ENCODE measurements at places on chromosomes 2 and 18.

GRCh38 chr2:222050981-222051380, 247.8 kb downstream of the PAX3 start:
- no peak for DNase-seq

GRCh38 chr2:172884336-172884735, 148.7 kb downstream of the RAPGEF4 start:
- no peak for DNase-seq

GRCh38 chr2:203209538-203209937, 29.3 kb upstream of the CYP20A1 start:
- DNase-seq = no peak

DNA sequence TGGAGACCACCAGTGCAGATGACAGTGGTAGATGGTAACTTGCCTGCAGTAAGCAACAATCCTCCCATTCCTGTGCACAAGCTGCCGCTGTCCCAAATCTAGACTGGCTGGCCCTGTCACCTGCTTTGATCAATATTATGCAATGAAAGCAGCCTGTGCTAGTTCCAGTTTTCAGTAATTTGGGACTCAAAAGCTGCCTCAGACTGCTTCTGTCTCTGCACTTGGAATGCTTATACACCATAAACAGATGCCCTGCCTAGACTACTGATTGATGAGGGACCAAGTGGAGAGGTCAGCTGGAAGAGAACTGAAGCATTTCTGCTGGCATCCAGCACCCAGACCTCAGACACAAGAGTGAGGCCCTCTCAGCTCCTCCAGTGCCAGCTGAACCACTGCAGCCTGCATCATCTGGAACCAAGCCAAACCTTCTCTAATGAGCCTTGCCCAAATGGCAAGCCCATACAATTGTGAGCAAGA, 24.9 kb downstream of the CCBE1 start:
- DNase-seq = no peak

DNA sequence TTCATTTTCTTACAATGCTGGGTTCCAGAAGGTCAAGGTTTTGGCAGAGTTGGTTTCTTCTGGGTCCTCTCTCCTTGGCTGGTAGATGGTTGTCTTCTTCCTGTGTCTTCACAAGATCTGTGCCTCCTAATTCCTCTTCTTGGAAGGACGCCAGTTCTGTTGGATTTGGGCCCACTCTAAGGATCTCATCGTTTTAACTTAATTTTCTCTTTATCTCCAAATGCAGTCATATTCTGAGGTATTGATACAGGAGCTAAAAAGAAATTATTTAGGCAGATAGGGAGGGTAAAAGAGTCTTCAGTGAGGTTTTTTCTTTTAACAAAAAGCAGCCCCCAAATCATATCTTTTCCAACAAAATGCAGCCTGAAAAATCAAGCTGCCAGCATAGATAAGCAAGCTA, 998.4 kb downstream of the SOCS6 start:
- no peak for DNase-seq

GRCh38 chr2:215548714-215549113, 112.8 kb upstream of the FN1 start:
- no peak for DNase-seq

DNA sequence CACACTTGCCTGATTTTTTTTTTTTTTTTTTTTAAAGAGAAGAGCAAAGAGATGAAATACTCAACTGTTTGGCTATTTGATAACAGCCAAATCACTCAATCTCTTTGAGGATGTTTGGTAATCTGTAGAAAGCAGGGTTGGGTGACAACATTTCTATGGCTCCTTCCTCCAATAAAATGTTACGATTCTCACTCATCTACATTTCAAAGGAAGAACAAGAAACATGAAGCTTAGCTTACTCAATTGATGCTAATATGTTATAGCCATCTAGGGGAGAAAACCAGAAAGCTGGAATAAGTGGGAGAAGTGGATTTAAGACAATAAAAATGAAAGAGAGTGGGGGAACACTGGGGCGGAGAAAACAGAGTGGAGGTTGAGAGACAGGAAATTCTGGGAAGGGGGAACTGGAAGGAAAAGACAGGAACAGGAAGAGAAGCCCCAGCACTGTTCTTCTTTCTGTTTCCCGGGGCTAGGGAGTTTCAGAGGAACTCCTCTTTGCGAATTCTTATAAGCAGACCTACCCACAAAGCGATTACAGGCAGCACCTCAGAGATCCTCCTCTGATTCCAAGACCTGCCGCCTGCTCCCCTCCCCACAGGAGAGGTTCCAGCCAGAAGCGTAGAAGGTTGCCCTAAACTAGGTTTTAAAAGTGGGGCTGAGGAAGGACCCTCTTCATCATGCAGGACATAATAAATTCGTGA, 13.3 kb downstream of the ST3GAL5 start:
- DNase-seq = no peak

GRCh38 chr18:49747876-49748275, 65.5 kb downstream of the ACAA2 start:
- no peak for DNase-seq

DNA sequence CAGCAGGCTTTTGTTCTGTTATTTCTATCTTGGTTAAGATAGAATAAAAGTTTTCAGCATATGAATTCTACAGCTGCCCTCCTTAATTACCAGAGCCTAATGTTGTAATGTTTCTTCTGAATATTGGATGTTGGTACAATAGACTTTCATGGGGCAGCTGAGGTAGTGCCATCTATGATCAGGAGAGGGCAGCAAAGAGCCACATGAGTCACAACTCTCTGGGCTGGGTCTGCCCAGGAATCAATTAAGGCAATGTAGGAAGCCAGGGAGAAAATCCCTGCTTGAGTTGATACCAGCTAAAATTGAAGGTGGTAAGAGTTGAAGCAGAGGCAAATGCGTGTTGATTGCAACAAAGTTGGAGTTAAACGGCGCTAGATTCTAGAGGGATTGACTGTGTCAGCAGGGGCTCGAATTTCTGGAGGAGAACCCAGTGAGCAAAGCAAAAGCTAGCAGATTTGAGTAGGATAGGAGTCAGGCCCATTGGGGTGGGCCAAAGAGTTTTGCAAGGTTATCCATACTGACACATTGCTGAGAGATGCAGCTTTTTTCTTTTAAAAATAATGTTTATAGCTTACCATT, 10.6 kb upstream of the MC5R start:
- DNase-seq = peak; percentile 42

All from CD4-positive, alpha-beta T cell (primary cell).